ENCODE measurements at places on chromosomes 5 and 9. TPM values are rescaled to one million over a fixed set of nuclear protein-coding genes. Genes with fewer than 3 reads are reported as not detected.

Gene GLRA1
- total RNA-seq, result not detected

Gene SYK
- not detected for total RNA-seq

Gene GPBP1
- total RNA-seq, result 31.3 TPM

Gene PCDHAC2
- total RNA-seq, result 0.73 TPM

Gene PCAT7
- not detected for total RNA-seq

Gene CMYA5
- total RNA-seq, result under 0.01 TPM

Gene CENPH
- 22.0 TPM for total RNA-seq

Gene GABRA1
- not detected for total RNA-seq

Gene OR1L6
- not detected for total RNA-seq

Gene RANBP3L
- not detected for total RNA-seq

Gene BTNL8
- total RNA-seq, result not detected

Gene ZNF618
- total RNA-seq, result 14.4 TPM

Gene SLC27A6
- total RNA-seq, result not detected

All from mammary microvascular endothelial cell (primary cell).